ENCODE measurements at places on chromosomes 4 and X. TPM values are rescaled to one million over a fixed set of nuclear protein-coding genes. Genes with fewer than 3 reads are reported as not detected.

DNA sequence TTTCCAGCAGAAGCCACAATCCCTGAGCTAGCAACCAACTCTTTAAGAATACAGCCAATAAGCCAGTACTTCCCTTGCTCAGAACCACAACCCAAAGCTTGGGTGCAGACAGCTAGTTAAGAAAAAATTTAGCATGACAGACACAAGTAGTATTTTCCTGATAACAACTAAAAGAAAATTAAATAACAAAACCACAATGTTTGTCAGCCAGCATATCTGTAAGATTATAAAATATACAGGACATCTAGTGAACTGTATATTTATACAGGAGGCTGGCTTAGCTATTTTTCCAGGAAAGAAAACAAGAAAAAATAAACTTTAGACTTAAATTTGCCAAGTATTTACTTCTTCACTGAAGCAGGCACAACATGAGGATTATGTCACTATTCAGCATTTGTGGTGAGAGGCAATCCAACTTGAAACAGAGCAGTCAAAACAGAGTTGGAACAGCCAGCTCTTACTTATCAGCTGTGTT lies 6.6 kb downstream of the PF4V1 start:
- DNase-seq, result no peak

TMPRSS11B gene
- not detected for polyA plus RNA-seq

DNA sequence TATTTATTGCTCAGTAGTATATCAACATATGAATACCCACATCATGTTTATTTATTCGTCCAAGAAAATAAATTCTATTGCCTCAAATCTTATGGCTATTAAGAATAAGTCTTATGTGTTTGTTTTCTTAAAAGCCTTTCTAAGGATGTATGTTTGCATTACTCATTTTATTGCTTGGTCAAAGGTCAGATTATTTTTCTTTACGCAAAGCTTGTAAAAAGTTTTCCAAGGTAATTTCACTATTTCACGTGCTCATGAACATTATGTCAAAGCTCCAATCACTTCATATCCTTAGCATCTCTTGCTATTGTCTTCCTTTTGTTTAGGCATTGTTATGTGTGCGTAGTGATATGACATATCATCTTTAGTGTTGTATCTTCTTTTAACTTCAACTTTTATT lies 258.5 kb upstream of the FSTL5 start:
- DNase-seq, result no peak

GRCh38 chr4:14787894-14788293 lies 214.4 kb upstream of the CPEB2 start:
- DNase-seq, result no peak

TIGD4 gene
- 1.8 TPM for polyA plus RNA-seq

- DNase-seq, result no peak
Observed at GRCh38 chrX:74259885-74260491, 44.0 kb upstream of the ZCCHC13 start.

GRCh38 chrX:119826399-119826959 lies 26.3 kb downstream of the UPF3B start:
- no peak for DNase-seq
